Left kidney (tissue), 8 donors: ENCODE measurements at places on chromosomes 4 and X. TPM values are rescaled to one million over a fixed set of nuclear protein-coding genes. Genes with fewer than 3 reads are reported as not detected.

DNA sequence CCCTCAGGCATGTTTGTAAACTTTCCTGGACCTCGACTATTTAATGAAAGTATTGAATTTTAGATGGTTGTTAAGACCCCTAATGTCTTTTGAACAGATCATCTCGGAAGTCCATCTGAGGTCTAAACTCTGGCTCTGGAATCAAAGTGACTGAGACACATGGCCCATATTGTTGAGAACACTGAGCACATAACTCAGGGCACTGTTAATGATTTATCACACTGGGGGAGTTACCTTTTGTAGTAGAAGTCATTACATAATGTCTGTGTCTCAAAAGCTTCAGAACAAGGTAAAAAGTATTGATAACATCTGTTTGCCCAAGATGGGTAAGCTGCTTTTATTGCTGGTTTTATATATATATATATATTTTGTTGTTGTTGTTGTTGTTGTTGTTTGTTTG, 103.4 kb upstream of the HS3ST1 start:
- DNase-seq = no peak

DNA sequence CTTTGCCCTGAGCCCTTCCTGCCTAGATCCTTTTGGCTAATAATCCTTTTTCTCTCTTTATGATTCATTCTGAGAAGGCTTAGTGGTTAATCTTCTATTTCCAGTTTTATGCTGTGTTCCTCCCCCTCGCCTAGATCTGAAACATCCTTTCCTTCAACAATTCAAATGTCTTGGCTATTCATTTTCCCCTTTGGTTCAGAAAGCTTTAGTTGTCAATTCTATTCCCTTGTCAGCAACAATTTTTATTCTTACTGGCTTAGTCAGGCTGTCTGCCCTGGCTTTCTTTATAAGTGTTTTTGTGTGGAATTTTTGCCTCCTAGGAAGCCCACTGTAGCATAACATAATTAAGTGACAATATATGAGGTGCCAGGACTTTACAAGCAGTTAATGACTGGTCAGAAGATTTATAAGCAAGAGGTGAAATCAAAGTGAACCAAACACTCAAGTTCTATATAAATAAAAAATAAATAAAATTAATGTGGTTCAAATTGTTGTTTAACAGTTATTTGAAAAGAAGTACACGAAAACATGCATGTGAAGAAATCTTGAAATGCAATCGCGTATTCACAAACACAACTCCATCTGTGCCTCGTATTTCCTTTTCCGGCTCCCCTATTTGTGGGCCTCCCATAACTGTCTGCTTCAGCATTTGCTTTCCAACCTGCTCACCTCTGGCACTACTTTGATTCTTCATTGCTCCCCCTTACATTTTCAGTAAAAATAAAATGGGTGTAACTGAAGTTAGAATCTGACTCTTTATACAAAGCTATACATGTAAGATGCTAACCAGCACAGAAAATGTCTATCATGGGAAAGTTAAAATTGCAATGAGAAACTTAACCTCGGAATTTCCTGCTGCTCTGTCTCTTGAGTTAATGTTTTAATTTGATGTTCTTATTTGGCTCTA, 235.4 kb downstream of the SPRY1 start:
- peak; percentile 59 for DNase-seq

GRCh38 chr4:14434916-14435315, 567.4 kb upstream of the CPEB2 start:
- no peak for DNase-seq

DNA sequence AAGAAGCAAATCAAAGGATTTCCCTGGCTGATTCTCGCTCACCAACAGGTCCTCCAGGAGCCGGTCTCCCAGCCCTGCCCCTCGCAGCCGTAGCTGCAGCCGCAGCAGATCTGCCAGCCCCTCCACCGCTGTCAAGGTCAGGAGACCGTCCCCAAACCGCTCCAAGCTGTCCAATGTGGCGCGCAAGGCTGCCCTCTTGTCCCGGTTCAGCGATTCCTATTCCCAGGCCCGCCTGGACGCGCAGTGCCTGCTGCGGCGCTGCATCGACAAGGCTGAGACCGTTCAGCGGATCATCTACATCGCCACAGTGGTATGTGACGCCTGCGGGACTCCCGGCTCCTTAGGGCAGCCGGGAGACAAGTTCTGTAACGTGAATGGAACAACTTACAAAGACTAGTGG, 25.6 kb downstream of the SPATA18 start:
- peak; percentile 29 for DNase-seq

GRCh38 chr4:90226734-90227133, 99.5 kb downstream of the CCSER1 start:
- DNase-seq = no peak

- no peak for DNase-seq
These were observed 172.5 kb downstream of the PPP3CA start for GRCh38 chr4:101174679-101175345.

- no peak for DNase-seq
These were observed 347.3 kb upstream of the NOCT start for GRCh38 chr4:138668309-138668708.

GRCh38 chr4:183873409-183874185, 31.5 kb upstream of the STOX2 start:
- no peak for DNase-seq

DNA sequence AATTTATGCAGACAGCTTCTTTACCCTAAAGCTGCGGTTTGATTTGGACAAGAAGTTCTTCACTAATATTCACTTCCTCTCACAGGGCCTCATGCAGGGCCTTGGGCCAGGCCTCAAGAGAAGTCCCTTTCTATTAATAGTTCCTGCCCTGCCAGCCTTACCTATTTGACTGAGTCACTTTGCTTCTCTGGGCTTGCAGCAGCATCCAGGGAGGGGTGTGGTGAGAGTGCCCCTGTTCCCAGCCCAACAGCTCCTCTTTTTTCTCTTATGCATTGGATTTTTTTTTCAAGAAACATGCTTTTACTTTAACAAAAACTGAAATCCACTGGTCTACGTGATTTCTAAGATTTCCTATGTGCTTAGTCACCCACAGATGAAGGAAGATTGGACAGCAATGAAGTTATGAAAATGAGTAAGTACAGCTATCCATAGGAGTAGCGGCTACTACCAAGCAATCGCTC, 26.7 kb downstream of the FAM156B start:
- no peak for DNase-seq

DNA sequence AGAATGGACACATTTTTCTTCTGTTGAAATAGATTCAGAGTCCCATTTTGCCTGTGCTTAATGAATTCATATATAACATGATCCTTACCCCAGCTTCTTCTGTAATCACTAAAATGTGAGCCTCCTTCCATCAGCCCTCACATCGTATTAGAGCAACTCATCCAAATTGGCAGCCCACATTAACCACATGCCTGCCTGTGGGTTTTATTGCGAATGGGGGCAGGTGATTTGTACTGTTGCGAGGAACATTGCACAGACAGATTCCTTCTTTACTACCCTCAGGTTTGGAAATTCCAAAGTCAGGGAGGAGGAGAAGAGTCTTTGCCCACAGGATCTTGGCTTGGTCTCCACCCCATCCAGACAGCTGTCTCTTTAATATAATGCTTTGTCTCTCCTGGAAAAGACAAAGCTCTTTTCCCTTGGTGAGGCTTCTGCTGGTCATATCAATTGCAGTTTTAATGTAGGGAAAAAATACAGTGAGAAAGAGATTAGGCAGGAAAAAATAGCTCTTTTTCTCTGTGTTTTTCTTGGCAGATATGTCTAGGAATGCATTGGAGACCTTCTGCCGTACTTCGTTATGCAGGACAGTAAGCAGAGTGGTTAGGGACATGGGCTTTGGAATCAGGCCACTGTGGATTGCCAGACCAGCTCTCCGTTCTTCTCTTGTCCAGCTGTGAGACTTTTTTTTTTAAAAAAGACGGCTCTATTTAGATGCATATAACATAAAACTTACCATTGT, 371.2 kb downstream of the AFF2 start:
- DNase-seq = no peak

DNA sequence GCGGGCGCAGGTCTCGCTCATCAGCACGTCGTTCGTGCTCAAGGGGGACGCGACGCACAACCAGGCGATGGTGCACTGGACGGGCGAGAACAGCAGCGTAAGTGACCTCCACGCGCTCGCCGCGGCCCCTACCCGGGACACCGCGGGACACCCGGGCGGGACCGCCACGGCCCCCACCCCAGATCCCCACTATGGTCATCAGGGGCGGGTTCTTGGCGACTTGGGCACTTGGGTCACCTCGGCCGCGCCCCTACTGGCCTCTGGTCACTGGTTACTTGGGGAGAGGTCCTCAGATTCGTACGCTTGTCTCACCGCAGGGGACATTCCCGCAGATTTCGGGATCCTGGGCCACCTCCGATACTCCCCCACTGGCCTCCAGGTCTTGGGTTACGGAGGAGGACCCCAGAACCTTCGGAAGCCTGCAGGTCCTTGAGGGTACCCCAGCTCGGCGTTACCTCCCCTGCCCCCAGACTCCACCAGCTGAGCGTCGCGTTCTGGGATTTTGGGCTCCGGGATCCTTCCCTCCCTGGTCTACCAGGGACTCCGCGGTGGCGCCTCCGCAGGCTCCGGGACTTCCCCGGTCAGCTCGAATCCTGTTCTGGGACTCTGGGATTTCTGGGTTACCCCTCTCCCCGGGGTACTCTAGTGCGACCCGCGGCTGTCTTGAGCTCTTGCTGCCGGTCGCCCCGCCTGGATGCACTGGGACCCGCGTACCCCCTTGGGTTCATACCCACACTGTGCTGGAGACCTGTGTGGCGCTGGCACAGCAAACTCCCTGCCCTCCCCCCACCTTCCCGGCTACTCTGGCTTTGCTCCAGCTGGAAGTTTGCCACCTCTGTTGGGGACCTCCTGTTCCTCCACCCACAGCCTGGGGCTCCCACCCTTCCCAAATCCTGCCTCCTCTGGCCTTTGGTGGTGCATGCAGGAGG, 956 bp downstream of the SORCS2 start:
- no peak for DNase-seq

DNA sequence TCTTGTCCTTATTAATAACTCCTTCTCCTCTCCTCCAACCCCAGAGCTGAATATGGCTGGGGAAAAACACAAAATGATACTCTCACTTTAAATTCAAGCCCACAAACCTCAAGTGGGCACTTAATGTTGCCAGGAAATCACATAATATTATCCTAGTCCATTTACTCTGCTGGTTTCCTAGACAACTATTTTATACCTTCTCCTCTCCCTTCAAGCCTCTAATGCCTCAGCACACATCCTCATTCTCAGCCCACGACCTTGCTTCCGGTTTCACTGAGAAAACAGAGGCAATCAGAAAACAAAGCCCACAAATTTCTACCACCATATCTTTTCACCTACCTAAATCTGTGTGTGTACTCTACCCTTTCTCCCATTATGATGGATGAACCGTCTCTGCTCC, 12.1 kb upstream of the CLCN5 start:
- DNase-seq = no peak

- no peak for DNase-seq
These were observed 63.8 kb downstream of the ARFIP1 start for GRCh38 chr4:152843481-152844090.

DNA sequence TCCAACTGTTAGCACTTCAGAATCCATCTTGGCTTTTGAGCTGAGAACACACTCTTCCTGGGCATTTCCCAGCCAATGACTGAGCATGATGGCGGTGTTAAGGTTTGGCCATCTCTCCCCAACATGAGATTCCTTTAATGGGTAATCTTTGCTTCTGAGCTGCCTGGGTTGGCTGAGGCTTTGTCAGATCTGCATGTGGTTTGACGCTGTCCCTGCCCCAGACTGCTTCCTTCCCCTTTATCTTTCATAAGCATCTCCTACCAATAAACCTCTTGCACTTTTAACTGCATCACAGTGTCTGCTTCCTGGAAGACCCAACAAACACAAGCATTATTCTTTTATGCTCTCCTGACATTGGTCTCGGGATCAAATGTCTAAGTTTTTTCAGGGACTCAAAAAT, 31.5 kb upstream of the DIPK2B start:
- DNase-seq = no peak

DNA sequence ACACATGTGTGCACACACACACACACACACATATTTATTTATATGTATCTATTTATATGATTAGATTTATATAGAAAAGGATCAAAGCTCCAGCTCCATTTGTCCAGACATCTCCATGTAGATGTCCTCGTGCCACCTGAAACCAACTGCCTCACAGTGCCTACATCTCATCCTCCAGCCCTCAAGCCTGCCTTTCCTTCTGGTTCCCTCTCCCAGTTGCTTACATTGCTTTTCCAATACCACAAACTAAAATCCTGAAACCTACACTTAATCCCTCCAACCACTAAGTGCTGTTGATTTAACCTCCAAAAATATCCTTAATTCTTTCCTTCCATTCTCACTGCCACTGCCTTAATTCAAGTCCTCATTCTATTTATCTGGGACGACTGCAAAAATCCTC, 51.4 kb downstream of the STBD1 start:
- DNase-seq = no peak

GRCh38 chr4:31620476-31620875, 900.3 kb downstream of the PCDH7 start:
- no peak for DNase-seq

- DNase-seq = no peak
These were observed 496.6 kb downstream of the STIM2 start for GRCh38 chr4:27357283-27357682.

- no peak for DNase-seq
These were observed 7.7 kb upstream of the MAPK10 start for GRCh38 chr4:86367577-86367976.

- DNase-seq = no peak
These were observed 267.4 kb downstream of the IL1RAPL1 start for GRCh38 chrX:28854637-28855036.

DNA sequence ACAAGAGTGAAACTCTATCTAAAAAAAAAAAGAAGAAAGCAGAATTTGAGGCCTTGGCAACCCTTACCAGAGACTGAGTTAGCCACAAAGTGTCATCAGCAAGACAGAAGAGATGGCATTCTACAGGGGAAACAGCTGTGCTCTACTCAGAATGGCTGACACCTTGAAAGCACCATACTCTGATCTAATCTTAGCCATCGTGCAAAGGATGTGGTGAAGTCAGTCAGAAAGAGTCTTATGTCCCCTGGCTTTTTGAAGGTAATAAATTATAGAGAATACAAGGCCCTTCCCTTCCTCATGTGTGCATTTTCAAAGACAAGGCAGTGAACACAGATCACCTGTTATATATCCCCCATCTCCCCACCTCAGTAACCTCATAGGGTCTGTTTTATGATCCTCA, 13.2 kb downstream of the CLNK start:
- DNase-seq = no peak

DNA sequence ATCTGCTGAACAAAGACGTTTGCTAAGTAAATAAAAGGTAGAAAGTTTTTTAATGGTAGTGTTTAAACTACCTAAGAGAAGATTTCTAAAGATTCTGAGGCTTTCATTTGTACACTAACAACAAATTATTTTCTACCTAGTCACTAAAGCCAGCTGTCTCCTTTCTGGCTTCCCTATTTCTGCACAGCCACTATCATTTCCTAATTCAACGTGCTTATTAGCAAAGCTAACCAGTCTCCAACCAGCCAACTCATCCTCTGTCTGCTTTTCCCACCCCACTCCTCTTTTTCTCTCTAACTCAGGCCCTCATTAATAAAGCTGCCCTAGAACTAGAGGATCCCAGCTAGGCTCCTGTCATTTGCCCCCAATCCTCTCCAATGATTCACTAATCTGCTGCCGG, 118.2 kb downstream of the ZNF827 start:
- DNase-seq = no peak

PRRG3 gene
- 4.9 TPM for polyA plus RNA-seq

CTAG2 gene
- not detected for polyA plus RNA-seq

PTCHD1 gene
- polyA plus RNA-seq = 0.37 TPM

ADH7 gene
- not detected for polyA plus RNA-seq
